ENCODE measurements at places on chromosomes 12 and 14.

GRCh38 chr14:23487216-23487615 is 17.7 kb downstream of the NGDN start:
- no peak for DNase-seq

DNA sequence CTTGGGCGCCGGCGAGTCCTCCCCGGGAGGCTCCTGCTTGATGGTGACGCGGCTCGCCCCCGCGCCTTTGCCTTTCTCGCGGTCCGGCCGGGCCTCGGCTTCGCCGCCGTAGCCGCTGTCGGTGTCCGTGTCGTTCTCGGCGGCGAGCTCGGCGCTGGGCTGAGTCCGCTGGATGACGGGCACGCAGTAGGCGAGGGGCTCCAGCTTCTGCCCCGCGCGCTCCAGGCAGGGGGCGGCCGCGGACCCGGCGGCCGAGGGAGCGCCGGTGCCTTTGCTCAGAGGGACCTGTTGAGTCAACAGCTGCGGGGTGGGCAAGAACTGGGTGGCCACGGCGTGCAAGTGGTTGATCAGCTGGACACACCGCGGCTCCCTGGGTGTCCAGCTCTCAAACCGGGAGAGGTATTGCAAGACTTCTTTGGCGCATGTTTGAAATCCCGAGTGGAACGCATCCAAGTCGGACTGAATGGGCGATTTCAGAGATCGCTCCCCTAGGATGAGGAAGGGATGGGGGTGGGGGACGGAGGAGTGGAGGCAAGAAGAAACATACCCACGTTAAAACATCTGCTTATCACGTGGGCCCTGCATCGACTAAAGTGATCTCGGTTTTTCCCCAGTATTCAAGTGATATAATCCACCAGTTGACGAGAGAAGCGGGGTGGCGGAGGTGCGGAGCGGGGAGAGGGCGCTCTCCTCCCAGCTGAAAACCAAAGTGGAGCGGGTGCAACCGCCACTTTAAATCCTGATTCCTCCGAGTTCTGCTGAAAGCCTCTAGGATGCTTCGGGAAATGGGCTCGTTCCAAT is 2.0 kb downstream of the BHLHE41 start:
- peak; percentile 65 for DNase-seq

DNA sequence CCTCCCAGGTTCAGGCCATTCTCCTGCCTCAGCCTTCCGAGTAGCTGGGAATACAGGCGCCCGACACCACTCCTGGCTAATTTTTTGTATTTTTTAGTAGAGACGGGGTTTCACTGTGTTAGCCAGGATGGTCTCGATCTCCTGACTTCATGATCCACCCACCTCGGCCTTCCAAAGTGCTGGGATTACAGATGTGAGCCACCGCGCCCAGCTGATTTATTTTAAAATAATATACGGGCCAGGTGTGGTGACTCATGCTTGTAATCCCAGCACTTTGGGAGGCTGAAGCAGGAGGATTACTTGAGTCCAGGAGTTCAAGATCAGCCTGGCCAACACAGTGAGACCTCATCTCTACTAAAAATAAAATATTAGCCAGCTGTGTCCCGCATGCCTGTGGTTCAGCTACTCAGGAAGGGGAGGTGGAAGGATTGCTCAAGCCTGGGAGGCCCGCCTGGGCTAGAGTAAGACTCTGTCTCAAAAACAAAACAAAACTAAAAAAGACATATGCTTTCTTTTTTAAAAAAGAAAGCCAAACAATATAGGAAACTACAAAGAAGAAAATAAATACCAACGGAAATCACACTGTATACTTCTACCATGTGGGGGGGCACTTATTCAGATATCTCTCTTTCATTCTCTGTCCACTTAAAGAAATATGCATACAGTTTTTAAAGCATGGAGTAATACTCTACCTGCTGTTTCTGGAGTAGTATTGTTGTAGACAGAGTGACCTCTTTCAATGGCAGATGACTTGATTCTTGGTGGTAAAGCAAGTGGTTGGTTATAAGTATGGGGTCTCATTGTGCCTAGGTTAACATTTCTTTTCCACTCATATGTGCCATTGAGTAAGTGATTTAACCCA is 930 bp upstream of the MIA2 start:
- peak; percentile 38 for DNase-seq

GRCh38 chr12:119505001-119505400 is 88.6 kb upstream of the TMEM233 start:
- DNase-seq, result no peak

GRCh38 chr14:59629444-59630287 is 53.1 kb upstream of the CCDC175 start:
- DNase-seq, result no peak

DNA sequence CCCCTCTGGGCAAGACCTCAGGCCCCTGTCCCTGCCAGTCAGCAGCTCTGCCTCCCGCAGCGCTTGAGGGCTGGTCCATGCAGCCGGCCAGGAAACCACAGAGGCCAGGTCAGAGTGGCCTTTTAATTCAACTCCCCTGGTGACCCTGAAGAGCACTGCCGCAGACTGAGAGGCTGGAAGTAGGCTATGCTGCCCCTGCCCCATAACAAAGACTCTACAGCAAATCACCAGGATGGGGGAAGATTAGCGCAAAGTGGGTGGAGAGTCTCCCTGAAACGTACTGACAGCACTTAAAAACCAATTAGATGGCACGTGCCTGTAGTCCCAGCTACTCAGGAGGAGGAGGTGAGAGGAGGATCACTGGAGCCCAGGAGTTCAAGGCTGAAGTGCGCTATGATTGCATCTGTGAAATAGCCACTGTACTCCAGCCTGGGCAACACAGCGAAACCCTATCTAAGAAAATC is 70.5 kb downstream of the ITPK1 start:
- DNase-seq, result peak; percentile 7

GRCh38 chr12:101823891-101824290 is 6.9 kb downstream of the GNPTAB start:
- DNase-seq, result peak; percentile 94

DNA sequence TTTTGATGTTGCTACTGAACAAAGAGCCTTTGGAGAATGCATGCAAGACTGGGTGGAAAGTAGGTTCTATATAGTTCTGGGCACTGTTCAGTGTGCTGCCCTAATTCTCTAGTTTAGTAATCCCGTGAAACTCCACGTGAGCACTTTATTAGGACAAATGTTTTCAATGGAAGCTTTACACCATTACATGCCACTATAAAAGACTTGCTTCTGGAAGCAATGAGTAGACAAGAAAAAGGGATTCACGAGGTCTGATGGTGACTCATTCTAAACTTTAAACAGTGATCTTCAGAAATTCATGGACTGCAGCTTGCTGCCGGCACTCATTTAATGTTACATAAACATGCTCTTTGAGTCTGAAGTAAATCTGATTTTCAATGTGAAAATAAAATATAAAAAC is 22.3 kb downstream of the ATG14 start:
- no peak for DNase-seq

DNA sequence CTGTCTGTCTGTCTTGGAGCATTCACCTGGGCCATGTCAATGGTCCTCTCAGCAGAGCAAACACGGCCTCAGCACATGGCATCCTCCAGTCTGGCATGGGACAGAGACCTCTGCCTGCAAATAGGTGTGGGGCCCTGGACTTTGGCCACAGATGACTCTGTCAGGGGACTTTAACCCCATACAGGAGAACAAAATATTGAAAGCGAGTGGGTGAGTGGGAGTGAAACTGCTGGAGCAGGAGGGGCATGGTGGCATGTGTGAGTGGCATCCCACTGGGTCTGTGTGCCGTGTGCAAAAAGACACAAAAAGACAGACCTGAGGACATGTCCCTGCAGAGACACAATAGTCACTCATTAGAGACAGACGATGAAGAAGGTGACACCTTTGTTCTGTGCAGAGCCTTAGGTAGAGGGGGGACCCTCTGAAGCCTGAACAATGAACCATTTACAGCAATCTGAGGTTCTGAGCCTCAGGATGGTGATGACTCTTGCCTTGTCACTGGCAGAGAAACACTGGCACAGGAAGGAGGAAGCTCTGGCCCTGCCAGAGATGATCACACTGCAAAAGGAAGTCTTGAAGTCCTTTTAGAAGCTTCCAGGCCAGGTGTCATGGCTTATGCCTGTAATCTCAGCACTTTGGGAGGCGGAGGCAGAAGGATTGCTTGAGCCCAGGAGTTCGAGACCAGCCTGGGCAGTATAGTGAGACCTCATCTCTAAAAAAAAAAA is 7.5 kb downstream of the LAG3 start:
- no peak for DNase-seq

DNA sequence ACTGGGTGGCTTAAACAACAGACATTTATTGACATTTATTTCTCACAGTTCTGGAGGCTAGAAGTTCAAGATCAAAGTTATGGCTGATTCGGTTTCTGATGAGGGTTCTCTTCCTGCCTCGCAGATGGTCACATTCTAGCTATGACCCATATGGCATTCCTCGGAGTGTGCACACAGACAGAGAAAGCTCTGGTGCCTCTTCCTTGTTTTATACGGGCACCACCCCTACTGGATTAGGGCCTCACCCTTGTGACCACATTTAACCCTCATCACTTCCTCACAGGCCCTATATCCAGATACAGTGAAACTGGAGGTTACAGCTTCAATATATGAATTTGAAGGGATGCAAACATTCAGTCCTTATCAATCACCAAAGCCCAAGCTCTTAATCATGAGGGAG is 77.0 kb upstream of the OVCH1 start:
- DNase-seq, result no peak

DNA sequence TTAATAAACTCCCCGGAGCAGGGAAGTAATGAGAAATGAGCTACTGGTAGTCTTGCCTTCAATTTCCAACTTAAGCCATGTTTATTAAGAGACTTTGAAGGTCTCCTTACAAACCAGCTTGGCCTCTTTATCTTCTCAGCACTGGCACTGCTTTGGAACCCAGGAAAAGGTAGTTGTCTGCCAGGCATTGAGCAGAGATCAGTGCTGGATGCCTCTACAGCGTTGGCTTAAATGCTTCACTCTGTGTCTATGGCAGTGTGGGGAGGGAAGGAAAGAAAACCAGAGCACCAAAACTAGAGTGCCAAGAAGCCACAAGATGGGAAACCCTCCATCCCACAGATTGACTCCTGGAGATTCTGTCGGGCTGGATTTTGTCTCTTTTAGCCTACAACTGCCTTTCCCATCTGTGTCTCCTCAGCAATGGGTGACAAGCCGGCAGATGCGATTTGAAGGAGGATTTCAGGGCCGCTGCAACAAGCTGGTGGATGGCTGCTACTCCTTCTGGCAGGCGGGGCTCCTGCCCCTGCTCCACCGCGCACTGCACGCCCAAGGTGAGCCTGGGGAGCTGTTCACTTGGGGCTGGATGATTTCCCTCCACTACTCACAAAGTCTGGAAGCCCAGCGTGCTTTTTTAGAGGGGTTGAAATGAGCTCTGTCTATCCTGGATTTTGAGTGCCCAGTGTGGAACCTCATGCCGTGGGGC is 57.3 kb downstream of the FNTB start:
- peak; percentile 50 for DNase-seq

- no peak for DNase-seq
These were observed 28.4 kb downstream of the TXNRD1 start for GRCh38 chr12:104243971-104244370.

DNA sequence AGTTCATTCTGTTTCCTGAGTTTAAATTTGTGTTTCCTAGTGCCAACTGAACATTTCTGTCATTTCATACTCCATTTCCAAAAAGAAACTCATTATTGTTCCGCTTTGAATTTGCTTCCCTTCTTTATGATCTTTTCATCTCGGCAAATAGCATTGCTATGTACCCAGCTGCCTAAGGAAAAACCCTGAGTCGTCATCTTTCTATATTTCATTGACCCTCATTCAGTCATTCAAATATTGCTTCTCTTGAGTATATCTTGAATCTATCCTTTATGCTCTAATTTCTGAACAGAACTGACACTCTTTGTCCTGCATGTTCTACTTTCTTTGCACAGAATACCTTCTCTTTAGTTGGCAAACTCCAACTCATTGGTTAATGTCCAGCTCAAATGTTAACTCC is 35.9 kb downstream of the ADIPOR2 start:
- DNase-seq, result no peak

DNA sequence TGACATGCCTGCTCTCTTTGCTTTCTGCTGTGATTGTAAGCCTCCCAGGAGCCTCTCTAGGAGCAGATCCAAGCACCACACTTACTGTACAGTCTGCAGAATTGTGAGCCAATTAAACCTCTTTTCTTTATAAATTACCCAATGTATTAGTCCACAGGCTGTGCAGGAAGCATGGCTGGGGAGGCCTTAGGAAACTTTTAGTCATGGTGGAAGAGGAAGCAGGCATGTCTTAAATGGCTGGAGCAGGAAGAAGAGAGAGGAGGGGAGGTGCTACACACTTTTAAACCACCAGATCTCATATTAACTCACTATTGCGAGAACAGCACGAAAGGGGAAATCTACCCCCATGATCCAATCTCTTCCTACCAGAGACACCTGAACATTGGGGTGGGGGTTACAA is 108.9 kb downstream of the DERA start:
- peak; percentile 44 for DNase-seq

DNA sequence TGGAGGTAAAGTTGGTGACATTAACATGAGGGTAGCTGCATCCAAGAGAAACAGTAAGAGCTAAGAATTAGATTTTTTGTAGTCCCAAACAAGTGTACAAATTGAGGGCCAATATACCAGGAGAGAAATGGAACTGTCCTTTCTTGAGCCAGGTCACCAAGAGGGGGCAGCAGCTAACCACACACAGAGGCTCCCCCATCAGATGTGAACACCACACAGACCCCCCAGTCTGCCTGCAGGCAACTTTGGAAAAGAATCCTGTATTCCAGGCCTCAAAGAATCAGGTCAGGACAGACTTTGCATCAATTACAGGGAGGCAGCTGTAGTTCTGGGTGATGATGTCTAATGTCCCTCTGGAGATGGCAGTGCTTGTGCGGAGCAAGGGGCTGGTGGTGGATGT is 77.9 kb downstream of the SPTB start:
- peak; percentile 21 for DNase-seq

- no peak for DNase-seq
These were observed 9.5 kb downstream of the TRMT61A start for GRCh38 chr14:103538291-103539055.

GRCh38 chr14:53285821-53286220 is 132.7 kb upstream of the DDHD1 start:
- peak; percentile 1 for DNase-seq

- peak; percentile 81 for DNase-seq
These were observed 169.7 kb downstream of the MYRFL start for GRCh38 chr12:69994724-69995173.

- DNase-seq, result no peak
These were observed 25.3 kb downstream of the PAH start for GRCh38 chr12:102891756-102892155.

- no peak for DNase-seq
These were observed 14.1 kb downstream of the EIF5 start for GRCh38 chr14:103348154-103348553.
